ENCODE measurements at places on chromosomes 13 and 19.
A peak's percentile ranks its signal among the peaks of the same experiment; 100 is the strongest.

- DNase-seq, result no peak
Observed at GRCh38 chr19:20254121-20254520, 87.1 kb downstream of the ZNF486 start.

GRCh38 chr13:80977168-80977567, 636.2 kb upstream of the SPRY2 start:
- DNase-seq, result no peak

- DNase-seq, result no peak
Observed at GRCh38 chr19:34382471-34382870, 17.5 kb downstream of the GPI start.

GRCh38 chr19:56477429-56478338, 539 bp upstream of the ZNF667 start:
- DNase-seq, result peak; percentile 92

DNA sequence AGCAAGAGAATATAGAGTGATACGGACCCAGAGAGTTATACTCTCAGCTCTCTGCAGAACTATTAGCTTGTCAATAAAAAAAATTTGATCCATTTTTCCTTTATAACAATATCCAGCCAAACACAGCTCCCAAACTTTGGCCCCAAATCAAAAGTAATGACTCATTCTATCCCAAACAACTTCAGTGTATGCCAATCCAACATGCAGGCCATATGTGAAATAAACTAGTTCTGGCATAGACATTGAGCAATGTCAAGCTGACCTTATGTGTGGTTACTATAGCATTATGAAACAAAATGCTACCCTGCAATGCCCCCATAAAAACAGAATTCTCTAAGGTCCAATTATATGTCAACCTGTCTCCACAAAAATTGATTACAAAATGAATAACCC, 209.5 kb downstream of the DNAJC15 start:
- peak; percentile 81 for DNase-seq

DNA sequence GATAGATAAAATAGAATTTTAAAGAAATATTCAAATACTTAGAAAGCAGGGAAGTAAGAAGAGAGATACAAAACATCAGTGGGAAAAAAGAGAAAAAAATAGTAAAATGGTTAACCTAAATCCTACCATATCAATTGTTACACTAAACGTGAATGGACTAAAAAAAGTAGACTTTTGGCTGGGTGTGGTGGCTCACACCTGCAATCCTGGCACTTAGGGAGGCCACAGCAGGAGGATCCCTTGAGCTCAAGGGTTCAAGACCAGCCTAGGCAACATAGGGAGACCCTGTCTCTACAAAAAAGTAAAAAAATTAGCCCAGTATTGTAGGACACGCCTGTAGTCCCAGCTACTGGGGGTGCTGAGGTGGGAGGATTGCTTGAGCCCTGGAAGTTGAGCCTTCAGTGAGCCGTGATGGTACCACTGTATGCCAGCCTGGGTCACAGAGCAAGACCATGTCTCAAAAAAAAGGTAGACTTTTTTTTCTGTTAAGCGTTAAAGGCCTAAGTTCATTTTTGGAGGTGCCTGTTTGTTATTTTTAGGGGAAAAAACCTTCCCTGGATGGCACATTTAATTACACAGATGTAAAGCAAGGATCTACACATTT, 29.6 kb downstream of the KLF5 start:
- DNase-seq, result no peak

DNA sequence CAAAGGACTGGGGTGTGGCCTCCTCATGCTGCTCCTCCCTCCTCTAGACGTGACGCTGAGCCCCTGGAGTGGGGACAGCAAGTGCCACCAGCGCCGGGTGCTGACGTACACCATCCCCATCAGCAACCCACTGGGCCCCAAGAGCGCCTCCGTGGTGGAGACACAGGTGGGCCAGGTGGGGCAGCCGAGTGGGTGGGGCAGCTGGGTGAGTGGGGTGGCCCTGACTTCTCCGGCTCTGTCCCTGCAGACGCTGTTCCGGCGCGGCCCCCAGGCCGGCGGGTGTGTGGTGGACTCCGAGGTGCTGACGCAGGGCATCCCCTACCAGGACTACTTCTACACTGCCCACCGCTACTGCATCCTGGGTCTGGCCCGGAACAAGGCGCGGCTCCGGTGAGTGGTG, 11.1 kb upstream of the SCN1B start:
- DNase-seq, result no peak

- no peak for DNase-seq
Observed at GRCh38 chr13:111411919-111412650, 91.6 kb downstream of the TEX29 start.

DNA sequence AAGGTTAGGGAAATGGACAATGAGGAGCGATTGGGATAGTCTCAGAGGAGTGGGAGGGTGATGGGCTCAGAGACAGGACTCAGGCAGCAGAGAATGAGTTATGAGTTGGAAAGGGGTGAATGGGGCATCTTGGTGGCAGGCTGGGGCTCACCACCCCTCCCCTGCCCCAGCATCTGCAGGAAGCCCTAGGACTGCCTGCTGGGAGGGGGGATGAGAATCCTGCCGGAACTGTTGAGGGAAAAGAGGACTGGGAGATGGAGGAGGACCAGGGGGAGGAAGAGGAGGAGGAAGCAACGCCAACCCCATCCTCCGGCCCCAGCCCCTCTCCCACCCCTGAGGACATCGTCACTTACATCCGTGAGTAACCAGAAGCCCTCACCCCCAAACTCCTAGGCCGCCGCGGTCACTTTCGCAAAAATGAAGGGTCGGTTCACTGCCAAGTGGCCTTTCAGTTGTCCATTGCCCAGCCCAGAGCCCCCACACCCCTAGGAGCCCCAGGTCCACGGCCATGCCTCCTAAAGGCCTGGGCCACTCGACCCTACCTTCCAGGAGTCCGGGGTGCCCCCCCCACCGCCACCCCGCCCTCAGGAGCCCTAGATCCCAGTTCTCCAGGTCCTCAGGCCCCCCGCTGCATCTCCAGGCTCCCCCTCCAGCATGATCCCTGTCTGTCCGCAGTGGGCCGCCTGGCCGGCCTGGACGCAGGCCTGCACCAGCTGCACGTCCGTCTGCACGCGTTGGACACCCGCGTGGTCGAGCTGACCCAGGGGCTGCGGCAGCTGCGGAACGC, 764 bp downstream of the CLEC11A start:
- no peak for DNase-seq

GRCh38 chr19:35069696-35070095, 28.2 kb downstream of the HPN start:
- DNase-seq, result peak; percentile 65

DNA sequence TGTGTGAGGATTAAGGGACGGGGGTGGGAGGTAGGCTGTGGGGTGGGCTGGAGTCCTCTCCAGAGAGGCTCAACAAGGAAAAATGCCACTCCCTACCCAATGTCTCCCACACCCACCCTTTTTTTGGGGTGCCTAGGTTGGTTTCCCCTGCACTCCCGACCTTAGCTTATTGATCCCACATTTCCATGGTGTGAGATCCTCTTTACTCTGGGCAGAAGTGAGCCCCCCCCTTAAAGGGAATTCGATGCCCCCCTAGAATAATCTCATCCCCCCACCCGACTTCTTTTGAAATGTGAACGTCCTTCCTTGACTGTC, 5.5 kb downstream of the FOSB start:
- no peak for DNase-seq

GRCh38 chr19:41025871-41026270, 34.8 kb downstream of the CYP2B6 start:
- no peak for DNase-seq

DNA sequence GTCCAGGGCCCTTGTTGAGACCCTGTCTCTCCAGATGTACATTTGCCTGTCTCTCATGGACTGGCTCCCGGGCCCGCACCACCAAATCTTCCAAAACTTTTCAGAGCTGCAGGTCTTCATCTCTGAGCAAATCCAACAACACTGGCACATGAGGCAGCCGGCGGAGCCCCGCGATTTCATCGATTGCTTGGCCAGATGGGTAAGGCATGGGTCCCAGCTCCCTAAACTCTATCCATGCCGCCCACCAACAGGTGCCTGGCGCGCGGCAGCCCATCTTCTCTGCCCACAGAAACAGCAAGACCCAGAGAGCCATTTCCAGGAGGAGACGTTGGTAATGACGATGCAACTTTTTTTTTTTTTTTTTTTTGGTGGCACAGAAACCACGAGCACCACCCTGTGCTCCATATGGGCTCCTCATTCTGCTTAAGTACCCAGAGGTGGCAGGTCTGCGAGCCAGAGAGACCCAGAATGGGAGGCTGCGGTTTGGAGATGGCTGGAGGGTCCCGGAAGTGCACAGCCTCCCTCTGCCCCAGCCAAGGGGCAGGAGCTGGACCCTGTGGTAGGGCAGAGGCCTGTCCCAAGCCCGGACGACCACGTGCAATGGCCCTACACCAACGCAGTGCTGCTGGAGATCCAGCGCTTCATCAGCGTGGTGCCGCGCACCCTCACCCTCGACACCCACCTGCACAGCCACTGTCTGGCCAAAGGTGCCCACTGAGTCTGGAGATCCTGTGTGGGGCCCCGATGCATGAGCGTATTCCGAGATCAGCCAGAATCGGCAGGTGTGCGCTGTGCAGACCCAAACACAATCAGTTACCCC, 22.6 kb downstream of the CYP2F1 start:
- DNase-seq, result no peak

DNA sequence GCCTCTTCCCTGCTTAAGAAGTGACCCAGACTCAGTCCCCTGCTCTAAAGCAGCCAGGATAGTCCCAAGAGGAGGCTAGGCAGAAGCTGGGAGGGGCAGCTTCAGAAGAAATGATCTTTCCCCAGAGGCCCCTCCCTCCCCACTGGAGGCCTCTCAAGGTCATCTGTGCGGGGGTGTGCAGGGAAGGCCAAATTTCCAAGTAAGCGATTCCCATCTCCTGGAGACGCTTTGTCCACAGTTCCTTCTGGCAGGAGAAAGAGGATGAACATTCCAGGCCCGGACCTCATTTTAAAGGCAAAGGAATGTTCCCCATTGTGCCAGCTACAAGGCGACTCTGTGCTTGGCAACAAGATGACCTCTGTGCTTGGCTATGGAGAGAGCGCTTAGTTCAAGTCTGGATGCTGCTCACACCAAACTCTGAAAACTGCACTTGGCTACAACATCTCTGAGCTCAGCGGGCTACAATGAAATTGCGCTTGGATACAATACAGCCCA, 23.5 kb downstream of the COL5A3 start:
- peak; percentile 73 for DNase-seq

GRCh38 chr13:50420718-50421472, 405.7 kb downstream of the KCNRG start:
- DNase-seq, result peak; percentile 39

DNA sequence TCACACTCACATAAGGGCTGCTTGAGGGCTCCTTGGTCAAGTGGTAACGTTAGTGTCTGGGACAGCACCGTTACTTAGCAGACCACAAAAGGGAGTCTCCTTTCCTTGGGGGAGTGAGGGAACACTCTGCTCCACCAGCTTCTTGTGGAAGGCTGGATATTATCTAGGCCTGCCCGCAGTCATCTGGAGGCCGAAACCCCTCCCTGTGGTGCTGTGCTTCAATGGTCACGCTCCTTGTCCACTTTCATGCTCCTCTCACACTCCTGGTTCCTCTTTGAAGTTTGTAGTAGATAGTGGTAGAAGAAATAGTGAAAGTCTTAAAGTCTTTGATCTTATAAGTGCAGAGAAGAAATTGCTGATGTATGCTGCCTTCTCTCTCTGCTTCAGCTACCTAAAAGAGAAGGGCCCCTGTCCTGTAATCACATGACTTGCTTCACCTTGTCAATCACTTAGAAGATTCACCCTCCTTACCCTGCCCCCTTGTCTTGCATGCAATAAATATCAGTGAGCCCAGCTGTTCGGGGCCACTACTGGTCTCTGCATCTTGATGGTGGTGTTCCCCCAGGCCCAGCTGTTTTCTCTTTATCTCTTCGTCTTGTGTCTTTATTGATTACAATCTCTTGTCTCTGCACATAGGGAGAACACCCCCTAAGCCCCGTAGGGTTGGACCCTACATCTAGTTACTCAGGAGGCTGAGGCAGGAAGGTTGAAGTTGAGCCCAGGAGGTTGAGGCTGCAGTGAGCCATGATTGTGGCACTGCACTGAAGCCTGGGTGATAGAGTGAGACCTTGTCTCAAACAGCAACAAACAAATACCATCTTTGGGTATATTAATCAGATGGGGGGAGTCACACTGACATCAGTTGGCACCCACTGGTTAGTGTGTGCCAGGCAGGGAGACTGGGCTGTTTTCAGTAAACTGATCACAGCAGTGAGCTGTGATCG, 11.6 kb upstream of the MZF1 start:
- DNase-seq, result no peak

DNA sequence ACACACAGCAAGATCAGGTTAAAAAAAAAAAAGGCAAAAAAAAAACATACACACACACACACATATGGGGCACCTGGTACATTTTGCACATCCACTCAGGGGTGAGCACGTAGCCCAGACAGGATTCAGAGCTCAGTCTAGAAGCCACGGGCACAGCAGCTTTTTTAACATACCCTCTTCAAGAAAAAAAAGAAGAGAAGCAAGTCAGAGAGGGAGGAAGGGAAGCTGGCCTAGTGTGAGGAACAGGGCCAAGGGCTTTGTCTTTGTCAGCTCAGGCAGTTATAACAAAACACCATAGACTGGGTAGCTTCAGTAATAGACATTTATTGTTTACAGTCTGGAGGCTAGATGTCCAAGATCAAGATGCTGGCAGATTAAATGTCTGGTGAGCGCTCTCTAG, 2.3 kb upstream of the TPM4 start:
- DNase-seq, result peak; percentile 4

- no peak for DNase-seq
Observed at GRCh38 chr13:49410477-49410876, 33.4 kb downstream of the CAB39L start.

GRCh38 chr19:15476325-15476724, 3.0 kb downstream of the PGLYRP2 start:
- DNase-seq, result no peak

GRCh38 chr13:90956031-90956430, 391.5 kb upstream of the MIR17HG start:
- DNase-seq, result no peak

DNA sequence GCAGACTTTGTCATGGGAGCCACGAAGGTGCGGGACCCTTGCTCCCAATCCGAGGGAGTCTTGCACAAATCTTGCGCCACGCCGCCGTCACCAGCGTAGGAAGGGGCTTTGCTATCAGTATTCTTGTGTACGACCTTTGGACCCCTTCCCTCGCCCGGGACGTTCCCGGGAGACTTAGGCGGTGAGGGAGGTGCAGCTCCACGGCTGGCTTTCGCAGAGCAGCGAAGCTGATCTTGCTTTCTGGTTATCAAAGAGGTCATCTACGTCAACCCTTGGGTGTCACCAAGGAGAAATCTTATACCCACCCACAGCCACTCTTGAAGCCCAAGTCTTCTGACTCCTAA, 583 bp downstream of the TECR start:
- no peak for DNase-seq

GRCh38 chr13:113972451-113973217, 1.2 kb downstream of the C13orf46 start:
- no peak for DNase-seq

DNA sequence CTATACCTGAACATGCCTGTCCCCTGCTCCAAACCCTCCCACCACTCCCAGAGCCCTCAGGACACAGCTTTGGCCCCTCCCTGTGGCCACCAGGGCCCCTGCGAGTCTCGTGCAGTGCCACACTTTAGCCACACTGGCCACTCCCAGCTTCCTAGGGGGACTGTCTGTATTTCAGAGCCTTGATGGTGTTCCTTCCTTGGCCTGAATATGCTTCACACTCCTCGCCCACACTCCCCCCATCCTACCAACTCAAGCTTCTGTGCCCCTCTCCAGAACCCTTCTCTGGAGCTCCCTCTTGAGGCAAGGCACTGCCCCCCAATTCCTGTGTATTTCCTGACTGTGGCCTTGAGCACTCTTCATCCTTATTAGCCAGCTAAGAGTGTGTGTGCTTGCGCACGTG, 80.2 kb downstream of the DPF1 start:
- DNase-seq, result no peak

GRCh38 chr13:35593651-35594050, 117.2 kb upstream of the MAB21L1 start:
- no peak for DNase-seq

- peak; percentile 61 for DNase-seq
Observed at GRCh38 chr19:19406878-19407632, 1.6 kb downstream of the GATAD2A start.
